Adipose tissue (tissue), 3 donors: ENCODE measurements at places on chromosomes 3 and 15. TPM values are rescaled to one million over a fixed set of nuclear protein-coding genes. Genes with fewer than 3 reads are reported as not detected.

The SPTBN5 gene
- polyA plus RNA-seq, result 1.9 TPM

The GP5 gene
- polyA plus RNA-seq, result 0.05 TPM

The HYKK gene
- 3.4 TPM for polyA plus RNA-seq

The COL6A5 gene
- polyA plus RNA-seq, result not detected

The ZIC1 gene
- not detected for polyA plus RNA-seq

The XRN1 gene
- 4.4 TPM for polyA plus RNA-seq
